Smooth muscle cell of the coronary artery (primary cell): ENCODE measurements at places on chromosomes 2 and 18. TPM values are rescaled to one million over a fixed set of nuclear protein-coding genes. Genes with fewer than 3 reads are reported as not detected.

G6PC2 gene
- total RNA-seq, result not detected in 2 replicates

OXER1 gene
- under 0.01 TPM in 2 replicates for total RNA-seq

SERPINB2 gene
- total RNA-seq, result 0.23 TPM in 1 of 2 replicates, not detected in the other

RAX gene
- total RNA-seq, result not detected in 2 replicates

CCDC195 gene
- total RNA-seq, result not detected in 2 replicates

LOXL3 gene
- total RNA-seq, result 25.5 and 62.8 TPM in 2 replicates

NT5C1B gene
- not detected in 2 replicates for total RNA-seq

KRCC1 gene
- 5.5 and 19.8 TPM in 2 replicates for total RNA-seq

SLC30A3 gene
- total RNA-seq, result 0.38 TPM in 1 of 2 replicates, not detected in the other

BMP10 gene
- not detected in 2 replicates for total RNA-seq

CCDC74B gene
- total RNA-seq, result 3.4 and 9.6 TPM in 2 replicates
